ENCODE measurements at places on chromosomes 1 and 21.
A peak's percentile ranks its signal among the peaks of the same experiment; 100 is the strongest.

GRCh38 chr1:116194568-116194967, 83.4 kb downstream of the MAB21L3 start:
- no peak for DNase-seq

- no peak for DNase-seq
Observed at GRCh38 chr1:227889863-227890405, 57.8 kb downstream of the WNT9A start.

DNA sequence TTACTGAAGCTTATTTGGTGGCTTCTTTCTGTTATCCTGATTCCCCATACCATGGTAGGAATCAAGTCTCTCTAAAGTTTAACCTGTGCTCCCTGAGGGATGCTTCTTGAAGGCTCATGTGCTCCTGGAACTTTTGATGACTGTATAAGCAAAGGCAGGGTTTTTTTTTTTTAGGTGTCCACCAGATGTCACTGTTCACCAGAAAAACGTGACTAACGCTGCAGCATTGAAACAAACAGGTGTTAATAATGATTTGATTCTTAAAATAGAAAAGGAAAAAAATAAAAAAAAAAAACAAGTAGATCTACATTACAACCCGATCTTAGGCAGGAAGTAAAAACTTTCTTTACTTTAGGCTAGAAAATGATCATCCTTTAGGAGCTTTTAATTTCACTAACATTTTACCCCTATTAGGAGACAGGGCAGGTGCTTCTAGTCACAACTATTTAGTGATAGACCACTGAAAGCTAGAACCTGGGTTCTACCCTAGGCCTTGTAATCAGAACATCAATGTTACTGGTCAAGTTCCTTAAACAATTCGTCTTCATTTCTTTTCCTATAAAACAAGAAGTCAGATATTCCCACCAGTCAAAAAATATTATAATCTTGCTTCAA, 223.0 kb downstream of the PLA2G4A start:
- peak; percentile 2 for DNase-seq

DNA sequence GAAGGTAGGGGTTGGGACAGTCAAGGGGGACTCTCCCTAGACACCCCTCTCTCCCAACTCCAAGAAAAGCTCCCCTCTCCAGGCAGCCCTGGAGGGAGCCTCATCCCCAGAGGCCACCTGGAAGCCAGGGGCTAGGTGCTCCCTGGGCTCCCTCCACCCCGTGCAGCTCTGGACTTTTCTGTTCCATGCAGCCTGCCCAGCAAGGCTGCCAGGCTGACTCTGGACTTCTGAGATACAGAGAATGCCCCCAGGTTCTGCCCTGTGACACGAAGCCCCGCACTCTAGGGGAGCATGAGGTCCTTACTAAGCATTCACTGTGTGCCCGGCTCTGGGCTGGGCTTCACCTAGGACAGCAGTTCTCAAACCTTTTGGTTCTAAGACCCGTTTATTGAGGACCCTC, 10.2 kb downstream of the SYT2 start:
- no peak for DNase-seq

GRCh38 chr1:208151728-208152598, 92.2 kb downstream of the PLXNA2 start:
- DNase-seq: no peak

DNA sequence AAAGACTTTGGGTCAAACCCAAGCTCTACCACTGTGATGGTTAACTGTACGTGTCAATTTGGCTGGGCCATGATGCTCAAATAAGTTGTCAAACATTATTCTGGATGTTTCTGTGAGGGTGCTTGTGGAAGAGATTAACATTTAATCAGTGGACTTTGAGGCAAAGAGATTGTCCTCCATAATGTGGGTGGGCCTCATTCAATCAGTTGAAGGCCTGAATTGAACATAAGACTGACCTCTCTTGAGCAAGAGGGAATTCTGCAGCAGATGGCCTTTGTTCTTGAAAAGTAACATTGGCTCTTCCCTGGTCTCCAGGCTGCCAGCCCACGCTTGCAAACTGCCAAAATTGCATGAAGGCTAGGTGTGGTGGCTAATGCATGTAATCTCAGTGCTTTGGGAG, 94.5 kb upstream of the SPATA6 start:
- DNase-seq: no peak

DNA sequence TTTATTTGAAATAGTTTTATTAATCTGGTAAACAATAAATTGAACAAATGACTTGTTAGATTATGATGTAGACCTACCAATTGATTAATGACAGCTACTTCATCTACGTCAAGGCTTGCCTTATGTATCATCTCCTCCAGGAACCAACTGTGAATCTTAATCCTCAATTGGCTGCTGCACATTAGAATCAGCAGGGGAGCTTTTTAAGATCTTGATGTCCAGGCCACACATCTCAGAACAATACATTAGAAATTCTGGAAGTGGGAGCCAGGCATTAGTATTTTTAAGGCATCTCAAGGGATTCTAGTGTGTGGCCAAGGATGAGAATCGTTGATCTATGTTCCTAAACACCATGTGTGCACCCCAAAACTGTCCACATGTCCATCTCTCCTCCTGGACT, 52.0 kb upstream of the LYPLAL1 start:
- no peak for DNase-seq

GRCh38 chr1:247843411-247843810, 1.7 kb upstream of the OR11L1 start:
- no peak for DNase-seq

- DNase-seq: no peak
Observed at GRCh38 chr1:110321846-110322245, 17.3 kb upstream of the RBM15 start.
